Stimulated activated CD8-positive, alpha-beta memory T cell treated with anti-CD3 and anti-CD28 coated beads, Interleukin-12 subunit alpha, Interleukin-12 subunit beta, amount 100 ng/mL, for 4 hours (primary cell): ENCODE measurements at places on chromosomes 7 and 10.

- no peak for DNase-seq
Observed at GRCh38 chr7:80671744-80672143, 33.3 kb downstream of the CD36 start.

GRCh38 chr7:47786557-47787248, 161.6 kb downstream of the PKD1L1 start:
- no peak for DNase-seq

- DNase-seq: no peak
Observed at GRCh38 chr7:52547308-52547910, 488.0 kb upstream of the POM121L12 start.

DNA sequence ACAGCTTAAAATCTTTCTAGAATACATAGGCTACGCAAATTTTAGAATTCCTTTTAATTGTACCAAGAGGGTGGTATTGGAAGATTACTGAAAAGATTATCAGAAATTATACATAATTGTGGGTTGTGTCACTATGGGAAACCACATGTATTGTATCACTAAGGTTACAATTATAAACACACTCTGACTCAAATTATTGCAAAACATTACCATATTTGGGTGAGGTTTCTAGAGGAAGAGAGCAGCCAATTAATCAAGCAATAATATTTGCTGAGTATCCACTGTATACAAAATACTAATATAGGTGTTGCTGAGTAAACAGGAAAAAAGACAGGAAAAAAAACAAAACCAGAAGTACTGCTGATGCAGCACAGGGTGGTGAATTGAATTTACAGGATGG, 3.1 kb upstream of the CAPZA2 start:
- DNase-seq: no peak

DNA sequence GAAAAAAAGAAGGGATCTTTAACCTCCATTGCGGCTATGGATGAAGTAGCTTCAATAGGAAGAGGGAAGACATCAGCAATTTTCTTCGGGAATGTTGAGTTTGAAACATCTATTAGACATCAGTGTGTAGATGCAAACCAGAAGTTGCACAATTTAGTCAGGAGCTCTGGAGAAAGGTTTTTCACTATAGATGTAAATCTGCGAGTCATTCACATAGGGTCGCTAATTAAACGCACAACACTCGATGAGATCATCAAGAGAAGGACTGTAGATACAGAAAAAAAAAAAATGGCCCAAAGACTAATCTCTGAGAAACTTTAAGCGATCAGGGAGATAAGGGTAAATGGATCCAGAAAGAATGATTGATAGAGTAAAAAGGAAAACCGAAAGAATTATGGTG, 61.7 kb upstream of the TES start:
- no peak for DNase-seq

DNA sequence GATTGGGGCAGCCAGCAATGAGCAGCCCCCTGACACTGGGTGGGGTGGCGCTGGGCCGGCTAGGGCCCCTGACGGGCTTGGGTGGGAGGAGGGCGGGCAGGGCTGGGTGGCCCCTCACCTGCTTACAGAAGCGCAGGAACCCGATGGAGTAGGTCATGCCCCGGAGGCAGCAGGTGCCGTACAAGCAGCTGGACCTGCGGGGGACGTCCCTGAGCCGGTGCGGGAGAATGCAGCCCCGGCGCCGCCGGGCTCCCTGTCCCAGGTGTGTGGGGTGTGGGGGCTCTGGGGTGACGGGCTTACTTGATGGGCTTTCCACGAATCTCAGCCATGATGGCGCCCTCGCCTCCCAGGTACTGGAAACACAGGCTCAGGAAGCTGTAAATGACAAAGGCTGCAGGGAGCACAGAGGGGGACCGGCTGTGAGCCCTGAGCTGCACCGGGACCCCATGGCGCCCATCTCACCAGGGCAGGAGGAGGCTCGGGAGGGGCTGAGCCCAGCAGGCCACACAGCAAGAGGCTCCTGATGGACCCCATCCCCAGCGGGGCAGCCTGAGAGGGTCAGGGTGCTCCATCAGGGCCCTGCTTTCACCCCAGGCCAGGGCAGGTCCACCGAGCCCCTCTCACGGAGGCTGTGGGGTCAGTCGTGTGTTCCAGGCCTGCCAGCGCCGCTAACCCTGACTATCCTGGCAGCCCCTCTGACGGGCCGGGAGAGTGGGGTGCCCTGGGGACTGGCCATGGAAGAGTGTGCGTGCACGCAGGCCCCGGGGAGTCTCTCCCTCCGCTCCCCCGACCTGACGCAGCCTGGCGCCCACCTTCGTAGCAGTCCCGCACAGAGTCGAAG, 5.8 kb downstream of the TMEM184A start:
- no peak for DNase-seq

DNA sequence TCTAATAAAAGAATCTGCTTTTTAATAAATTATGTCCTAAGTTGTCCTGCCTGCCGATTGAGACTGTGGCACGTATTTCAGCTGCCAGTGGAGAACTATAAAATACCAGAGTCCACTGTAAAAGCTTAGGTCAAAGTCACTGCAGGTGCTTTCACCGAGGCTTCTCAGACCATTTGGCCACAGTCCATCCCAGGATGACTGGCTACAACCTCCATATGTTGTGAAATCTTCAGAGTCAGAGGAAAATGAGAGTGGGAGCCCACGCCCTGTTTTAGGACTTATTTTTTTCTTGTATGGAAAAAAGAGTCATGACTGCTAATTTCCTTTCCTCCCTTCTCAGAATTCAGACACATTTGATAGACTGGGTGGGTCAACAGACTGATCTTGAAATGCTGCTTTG, 182.9 kb downstream of the ANK3 start:
- no peak for DNase-seq

DNA sequence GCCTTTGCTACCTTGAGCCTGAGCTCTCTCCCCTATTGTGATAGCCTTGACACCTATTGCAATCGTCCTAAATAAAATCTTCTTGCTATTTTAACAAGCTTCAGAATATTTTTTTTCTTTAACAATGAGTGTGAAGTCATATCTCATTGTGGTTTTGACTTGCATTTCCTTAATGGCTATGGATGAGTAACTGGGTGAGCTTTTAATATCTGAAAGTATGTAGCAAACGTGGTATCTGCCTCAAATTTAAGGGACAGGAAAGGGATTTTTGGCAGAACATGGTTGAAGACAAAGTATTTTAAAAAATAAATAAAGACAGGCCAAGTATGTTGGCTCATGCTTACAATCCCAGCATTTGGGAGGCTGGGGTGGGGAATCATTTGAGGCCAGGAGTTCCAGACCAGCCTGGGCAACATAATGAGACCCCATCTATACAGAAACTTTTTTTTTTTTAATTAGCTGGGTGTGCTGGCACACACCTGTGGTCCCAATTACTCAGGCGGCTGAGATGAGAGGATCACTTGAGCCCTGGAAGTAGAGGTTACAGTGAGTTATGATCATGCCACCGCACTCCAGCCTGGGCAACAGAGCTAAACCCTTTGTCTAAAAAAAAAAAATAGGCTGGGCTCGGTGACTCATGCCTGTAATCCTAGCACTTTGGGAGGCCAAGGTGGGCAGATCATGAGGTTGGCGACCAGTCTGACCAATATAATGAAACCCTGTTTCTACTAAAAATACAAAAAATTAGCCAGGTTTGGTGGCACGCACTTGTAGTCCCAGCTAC, 319.3 kb upstream of the NRP1 start:
- DNase-seq: no peak

DNA sequence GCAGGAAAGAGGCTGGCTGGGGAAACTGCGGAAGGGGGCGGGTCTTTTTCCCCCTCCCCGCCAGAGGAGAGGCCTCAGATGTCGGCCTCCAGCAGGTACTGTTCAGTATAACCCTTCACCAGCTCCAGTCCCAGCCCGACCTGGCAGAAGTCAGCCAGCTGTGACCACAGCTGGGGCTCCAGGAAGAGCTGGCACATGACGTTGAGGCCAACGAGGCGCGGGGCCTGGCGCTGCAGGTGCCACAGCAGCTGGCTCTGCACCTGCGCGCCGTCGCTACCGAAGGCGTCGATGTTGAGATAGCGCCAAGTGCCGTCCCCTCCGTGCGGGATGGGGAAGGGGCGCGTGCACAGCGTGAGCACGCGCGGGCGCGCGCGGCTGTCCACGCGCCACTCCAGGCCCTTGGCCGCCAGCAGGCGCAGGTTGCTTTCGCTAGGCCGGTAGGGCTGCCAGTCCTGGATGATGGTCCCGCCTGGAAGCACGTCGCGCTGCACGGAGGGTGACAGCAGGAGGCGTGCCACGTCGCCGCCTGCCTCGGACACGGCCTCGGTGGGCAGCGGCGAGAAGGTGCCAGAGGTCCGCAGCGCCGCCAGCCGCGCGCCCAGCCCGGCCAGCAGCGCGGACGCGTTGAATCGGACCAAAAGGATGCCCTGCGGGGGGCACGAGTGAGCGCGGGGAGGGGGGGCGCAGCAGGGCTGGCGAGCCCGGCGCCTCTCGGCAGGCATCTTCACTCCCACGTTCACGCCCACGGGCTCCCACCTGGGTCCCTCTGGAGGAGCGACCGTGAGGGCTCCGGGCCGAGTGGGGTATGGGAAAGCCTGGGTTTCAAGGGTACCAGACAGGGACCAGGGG, 6.9 kb upstream of the VGF start:
- no peak for DNase-seq
